Suppressor macrophage treated with lipopolysaccharide for 1 hour (primary cell): ENCODE measurements at places on chromosomes 16 and 17.

DNA sequence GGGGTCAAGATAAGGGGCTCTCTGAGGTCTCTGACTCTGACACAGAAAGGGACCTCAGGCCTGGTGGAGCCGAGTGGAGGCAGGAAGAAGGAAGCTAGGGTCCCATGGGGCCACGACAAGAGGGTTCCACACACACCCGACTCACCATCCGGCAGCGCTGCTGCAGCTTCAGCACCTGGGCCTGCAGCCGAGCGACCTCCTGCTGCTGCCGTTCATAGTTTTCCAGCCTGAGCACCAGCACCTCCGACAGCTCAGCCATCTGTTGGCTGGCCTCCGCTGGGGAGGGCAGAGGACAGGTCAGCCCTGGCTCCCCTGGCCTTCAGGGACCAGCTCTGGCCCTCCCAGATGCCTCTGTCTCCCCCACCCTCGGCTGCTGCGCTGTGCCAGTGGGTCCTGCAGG is 6.4 kb downstream of the HAP1 start:
- DNase-seq, result no peak

DNA sequence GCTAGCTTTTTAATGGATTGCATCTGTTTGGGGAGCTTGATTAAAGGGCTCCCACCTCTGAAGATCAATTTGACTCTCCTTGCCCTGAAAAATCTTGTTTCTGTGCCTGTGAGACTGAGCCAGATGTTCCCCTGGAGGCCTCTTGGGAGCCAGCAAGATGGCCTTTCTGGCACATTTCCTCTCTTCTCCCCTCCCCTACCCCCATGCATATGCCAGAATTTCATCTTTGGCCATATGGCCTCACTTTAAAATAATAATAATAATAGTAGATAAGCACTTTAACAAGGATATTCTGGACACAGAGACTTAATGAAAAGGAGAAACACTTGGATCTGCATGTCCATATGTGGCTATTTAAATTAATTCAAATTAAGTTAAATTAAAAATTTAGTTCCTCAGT is 144.1 kb upstream of the CES5A start:
- DNase-seq, result no peak

DNA sequence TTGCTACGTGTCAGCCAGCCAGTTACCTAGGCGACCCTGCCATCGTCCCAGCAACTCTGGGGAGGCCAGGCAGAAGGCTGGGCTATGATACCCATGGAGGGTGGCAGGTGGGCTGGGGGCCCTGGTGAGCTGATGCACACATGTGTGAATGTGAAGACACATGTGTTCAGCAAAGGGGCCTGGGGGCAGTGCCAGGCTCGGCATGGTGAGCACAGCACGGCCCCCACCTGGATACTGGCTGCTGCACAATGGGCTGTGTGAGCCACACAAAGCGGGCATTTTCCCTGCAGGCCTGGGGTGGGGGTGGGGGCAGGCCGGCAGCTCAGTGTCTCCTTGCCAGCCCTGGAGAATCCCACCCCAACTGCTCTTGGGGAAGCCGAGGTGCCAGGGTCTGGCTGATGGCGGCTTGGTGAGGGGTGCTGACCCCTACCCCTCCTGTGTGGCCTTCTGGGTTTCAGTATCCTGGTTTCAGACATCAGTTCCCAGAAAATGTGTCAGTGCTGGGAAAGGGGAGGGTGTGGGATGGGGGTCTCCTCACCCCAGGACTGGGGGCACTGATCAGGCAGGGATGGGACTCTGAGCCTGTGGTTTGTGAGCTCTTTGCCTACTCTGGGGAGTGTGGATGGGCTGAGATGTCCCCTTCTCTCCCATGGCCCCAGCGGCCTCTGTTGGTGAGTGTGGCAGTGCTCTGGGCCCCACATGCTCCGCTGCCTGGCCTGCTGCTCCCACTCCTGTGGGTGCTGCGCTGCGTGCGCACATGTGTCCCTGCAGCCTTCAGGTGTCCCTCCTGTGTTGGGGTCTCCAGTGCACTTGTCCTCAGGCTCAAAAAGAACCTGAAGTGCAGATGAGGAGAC is 5.1 kb downstream of the LLGL1 start:
- no peak for DNase-seq

- DNase-seq, result no peak
Observed at GRCh38 chr16:50523710-50524109, 24.5 kb upstream of the NKD1 start.

GRCh38 chr17:66676421-66676820 is 158.5 kb upstream of the CACNG5 start:
- no peak for DNase-seq

- no peak for DNase-seq
Observed at GRCh38 chr17:68953340-68953997, 1.7 kb downstream of the ABCA8 start.

GRCh38 chr17:48195910-48196309 is 88.3 kb downstream of the SNX11 start:
- DNase-seq, result no peak

GRCh38 chr16:4931381-4931780 is 5.6 kb downstream of the PPL start:
- DNase-seq, result no peak

DNA sequence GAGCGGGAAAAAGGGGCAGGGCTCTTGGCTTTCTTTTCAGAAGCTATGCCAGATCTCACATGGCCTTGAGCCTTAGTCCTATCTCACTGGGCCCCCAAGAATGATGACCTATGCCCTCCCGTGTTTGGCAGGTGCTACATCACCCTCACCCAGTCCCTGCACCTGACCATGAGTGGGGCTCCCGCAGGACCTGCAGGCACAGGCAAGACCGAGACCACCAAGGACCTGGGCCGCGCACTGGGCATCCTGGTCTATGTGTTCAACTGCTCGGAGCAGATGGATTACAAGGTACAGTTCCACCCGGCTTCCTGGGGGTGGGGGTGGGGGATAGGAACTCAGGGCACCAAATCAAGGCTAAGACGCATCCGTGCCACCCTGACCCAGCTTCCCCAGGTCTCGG is 120.9 kb downstream of the DNAH9 start:
- no peak for DNase-seq

DNA sequence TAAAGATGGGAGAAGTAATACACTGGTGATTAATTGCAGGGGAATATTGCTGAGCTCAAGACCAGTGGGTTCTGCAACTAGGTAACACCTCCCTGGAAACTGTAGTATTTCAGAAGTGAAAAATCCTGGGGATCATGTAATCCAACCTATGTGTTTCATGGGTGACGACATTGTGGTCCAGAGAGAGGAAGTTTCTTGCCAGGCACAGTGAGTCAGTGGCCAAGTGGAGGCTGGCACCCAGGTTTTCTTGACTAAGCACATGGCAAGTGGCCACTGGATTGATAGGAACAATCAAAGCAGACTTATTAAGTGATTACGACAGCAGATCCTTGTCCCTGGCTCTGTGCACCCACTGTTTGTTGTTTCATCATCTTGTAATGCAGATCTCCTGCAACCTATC is 14.6 kb upstream of the CIITA start:
- peak; percentile 97 for DNase-seq

- DNase-seq, result no peak
Observed at GRCh38 chr17:70047619-70048419, 27.2 kb upstream of the KCNJ16 start.

DNA sequence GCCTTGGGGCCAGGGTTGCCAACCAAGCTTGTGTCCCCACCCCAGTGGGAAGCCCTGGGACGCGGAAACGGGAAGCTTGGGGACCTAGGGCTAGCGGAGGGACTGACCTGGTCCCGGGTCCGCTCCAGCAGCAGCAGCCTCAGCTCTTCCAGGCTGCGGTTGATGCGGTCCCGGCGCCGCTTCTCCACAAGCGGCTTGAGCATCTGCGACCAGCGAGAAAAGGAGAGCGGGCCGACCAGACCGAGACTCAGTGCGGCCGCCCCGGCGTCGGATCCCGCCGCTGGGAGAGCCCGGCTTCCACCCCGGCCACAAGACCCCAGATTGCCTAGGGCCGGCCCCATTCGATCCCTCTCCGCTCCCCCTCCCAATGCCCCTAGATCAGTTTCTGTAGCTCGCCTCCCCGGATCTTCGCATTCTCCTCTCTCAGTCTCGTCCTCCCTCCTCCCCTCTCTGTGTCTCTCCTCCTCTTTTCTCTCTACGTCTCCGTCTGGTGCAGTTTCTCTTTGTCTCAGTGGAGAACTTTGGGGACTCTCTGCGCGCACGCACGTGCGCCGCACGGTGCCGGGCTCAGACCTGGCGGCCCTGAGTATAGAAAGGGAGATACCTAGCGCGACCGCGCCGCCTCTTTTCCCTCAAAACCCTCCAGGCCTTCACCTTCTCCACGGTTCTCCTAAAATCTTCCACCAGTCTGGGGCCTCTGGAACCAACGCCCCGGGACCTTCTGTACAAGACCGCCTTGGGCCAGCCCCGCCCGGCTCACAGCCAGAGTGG is 797 bp downstream of the HES7 start:
- peak; percentile 35 for DNase-seq

- DNase-seq, result no peak
Observed at GRCh38 chr16:30992276-30992780, 7.3 kb downstream of the HSD3B7 start.

- DNase-seq, result no peak
Observed at GRCh38 chr17:4500191-4500571, 1.5 kb downstream of the SPNS2 start.

DNA sequence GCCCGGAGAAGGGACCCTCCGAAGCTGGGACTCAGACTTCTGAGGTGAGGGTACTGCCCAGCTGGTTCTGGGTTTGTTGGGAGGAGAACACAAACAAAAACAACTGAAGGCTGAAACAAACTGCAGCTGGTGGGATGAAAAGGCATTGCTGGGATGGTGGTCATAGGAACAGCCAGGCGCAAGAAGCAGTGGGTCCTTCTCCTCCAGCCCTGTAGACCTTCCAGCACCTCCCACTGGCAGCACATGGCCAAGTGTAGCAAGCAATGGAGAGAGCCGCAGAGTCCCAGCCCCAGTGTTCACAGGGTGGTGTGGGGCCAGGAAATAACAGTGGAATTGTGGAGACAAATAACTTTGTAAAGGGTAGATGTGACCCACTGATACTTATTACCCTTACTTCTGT is 48.7 kb upstream of the FOXJ1 start:
- DNase-seq, result no peak

GRCh38 chr16:84318091-84318975 is 23.7 kb downstream of the WFDC1 start:
- no peak for DNase-seq

DNA sequence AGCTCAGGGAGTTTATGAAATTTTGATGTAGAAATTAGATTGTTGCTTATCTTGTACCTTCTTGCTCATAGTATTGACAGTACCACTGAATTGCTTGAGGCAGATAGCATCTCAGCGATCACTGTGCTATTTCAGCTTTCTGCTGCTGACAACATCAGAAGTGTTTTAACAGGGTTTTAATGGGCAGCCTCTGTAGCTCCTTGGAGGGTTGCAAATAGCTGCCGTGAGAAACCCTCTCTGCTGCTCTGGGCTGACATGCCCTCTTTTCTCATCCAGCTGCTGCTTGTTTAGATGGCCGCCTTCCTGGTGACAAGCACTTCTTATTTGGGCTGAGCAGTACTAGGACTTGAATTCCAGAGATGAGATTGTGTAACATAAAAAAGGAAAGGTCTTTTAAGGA is 180.2 kb upstream of the TBX2 start:
- DNase-seq, result no peak

DNA sequence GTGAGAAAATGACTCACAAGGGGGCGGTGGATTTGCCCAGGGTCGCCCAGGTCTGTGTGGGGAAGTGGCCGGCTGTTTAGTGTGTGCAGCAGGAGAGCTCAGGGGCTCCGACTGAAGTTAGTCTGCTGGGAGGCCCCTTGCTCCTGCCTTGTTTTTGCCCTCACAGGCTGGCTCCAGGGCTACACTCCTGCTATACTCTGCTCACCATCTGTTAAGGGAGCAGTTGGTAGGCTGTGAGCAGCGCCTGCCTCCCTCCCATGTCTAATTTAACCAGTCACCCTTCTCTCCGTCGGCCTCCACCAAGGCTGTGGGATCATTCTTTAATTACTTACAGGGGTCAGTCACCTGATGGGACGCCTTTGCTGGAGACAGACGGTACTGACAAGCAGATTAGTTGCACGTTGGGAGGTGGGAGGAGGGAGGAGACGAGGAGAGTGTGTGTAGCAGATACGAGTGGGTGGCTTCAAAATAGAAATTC is 35.5 kb downstream of the KSR1 start:
- no peak for DNase-seq

DNA sequence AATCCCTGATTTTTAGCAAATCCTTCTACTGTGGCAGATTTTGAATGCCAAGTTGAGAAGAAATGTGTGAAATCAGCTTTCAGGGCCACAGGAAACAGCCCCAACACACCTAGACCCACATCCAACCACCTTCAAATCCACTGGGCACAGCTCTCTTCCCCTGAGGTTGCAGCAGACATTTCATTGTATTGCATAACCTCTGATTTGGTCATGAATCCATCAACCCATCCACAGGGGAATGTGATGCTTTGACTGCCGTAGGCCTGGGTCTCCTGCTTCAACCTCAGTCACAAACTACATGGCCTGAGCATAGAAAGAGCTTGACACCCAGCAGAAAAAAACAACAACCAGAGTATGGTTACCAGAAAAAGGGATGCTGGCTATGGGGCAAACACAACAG is 145.6 kb downstream of the GSG1L start:
- no peak for DNase-seq

DNA sequence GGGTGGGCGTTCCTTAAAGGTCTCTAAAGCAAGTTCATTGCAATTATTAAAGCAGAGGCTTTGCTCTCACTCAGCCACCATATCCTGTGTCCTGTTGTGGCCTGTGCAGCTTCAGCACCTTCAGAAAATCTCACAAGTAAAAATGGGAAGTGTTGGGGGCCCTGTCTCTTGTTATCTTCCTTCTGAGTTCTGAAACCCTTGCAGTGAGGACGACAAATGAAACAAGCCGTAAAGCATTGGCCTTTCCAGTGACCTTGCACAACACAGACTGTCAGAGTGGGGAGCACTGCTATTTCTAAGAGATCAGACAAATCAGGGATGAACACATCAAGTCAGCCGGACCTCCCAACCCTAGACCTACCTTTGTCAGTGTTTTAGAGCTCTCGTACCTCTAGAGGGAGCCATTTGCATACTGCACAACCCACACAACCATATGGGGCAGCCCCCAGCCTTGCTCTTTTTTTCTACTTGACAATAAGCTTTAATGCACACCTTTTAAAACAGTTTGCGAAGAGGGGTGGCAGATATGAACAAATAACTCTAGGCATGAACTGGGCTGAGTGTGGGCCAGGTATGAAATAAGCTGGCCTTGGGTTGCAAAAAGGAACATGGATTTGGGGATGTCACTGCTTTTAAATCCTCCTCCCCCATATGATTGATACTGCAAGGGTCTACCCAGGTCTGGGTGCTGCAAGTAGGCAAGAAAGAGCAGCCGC is 89.8 kb downstream of the KATNIP start:
- DNase-seq, result peak; percentile 59

DNA sequence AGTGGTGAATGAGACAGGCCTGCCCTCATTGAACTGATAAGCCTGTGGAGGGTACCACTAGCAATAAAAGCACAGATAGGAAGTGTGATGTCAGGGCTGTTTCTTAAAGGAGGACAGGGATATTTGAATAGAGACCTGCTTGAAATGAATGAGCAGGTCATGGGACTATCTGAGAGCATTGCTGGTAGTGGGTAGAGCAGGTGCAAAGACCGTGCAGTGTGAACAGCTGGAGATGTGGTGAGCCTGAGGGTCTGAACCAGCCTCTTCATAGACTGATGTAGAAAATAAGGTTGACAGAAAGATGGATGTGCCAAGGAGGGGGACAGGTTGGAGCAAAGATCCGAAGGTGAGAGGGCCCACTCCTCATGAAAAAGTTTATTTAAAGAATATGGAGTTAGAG is 2.4 kb downstream of the NUP93 start:
- no peak for DNase-seq

- no peak for DNase-seq
Observed at GRCh38 chr17:39236981-39237441, 11.3 kb upstream of the STAC2 start.
